ENCODE measurements at places on chromosomes 11 and 22.

DNA sequence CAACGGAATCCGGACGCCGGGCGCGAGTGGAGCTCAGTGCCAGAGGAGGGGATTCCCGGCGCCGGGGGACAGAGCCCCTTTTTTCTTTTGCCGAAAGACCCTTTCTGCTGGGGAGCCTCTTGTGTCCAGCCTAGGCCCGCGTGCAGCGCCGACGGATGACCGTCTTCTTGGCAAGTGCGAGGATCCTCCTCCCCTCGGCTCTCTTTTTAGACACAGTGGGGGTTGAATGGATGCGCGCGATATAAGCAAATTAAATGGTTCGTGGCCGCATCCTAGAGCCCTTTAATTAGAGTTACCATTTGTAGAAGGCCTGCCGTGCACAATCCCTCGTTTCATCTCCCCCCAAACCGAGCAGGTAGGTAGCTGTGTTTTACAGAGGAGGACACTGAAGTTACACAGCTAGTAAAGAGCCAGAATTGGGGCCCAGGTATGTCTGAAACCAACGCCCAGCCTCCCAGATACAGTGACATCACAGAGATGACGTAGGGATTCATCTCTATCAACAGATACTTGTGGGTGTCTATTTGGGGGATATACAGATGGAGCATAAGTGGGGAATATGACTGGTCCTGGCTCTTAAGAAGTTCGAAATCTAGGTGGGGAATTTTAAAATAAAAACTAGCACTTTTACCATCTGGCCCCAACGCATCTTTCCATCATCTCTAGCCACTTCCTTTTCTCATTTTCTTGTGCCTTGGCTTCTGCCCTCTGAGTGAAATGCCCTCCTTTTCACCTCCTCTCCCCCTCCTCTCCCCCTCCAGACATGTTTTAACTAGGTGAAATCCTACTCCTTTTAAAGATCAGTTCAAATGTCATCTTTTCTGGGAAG lies 875 bp downstream of the TCP11L1 start:
- no peak for DNase-seq

DNA sequence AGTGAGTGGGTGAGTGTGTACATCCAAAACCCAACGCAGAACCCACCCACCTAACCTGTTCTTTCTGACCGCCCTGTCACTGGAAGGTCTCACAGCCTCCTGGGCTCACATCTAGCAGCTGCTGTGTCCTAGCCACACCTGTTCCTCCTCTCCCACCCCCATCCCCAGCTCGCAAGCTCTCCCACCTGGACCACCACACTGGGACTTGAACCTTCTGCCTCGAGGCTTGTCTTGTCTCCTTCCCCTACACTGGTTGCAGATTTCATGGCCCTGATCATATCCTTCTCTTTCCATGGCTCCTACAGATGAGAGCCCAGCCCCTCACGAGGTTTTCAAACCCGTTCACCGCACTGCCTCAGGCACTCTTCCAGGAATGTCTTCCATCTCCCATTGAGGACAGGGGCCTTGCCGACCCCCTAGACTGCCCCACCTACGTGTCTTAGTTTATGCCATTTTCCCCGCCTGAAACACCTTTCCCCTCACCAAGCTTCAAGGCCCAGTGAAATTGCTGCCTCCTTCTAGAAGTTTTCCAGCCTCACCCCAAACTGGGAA lies 6.7 kb downstream of the IFITM10 start:
- DNase-seq = no peak

DNA sequence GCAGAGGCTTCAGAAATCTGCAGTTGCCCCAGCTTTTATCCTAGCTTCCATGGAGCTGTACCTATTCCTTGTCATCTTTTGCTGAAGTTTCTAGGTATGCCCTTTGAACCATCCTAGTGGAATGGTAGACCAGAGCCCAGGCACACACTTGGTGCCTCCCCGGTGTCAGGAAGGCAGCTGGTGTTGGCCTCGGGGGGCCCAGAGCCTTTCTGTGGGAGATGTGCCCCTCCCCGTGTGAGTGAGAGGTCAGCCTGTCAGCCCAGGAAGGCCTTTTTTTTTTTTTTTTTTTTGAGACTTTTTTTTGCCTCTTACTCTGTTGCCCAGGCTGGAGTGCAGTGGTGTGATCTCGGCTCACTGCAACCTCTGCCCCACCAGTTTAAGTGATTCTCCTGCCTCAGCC lies 58.4 kb downstream of the MED15 start:
- no peak for DNase-seq

DNA sequence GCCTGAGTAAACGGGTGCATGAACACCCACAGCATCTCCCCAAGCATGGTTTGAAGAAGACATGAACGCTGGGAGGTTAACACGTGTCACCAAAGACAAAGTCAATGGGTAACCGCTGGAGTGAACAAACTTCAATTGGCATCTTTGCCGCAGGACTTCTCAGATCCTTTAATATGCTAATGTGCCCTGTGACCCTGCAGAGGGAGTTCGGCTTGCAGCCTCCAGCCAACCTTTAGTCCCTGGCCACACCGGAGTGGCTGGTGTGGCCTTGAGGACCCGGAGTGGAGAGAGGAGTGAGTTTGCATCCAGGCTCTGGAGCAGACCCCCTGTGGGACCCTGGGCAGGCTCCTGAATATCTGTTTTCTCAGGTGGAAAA lies 57.0 kb downstream of the FLRT1 start:
- no peak for DNase-seq

DNA sequence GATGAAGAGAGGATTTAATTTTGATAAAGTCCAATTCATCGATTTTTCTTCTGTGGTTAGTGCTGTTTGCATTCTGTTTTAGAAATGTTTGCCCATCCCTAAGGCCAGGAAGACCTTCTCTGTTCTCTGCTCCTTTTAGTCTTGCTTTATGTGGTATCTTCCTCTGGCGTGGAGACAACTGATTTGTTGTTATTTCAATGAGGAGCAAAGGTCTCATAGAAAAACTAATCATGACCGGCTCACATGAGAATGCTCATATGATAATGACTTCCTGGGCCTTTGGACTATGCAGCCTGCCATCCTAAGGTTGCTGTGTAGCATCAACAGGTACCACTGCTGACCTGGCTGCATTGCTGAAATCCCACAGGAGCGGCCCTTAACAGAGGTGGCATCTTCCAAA lies 19.8 kb downstream of the SCGB1A1 start:
- DNase-seq = no peak

- DNase-seq = no peak
Observed at GRCh38 chr11:59267196-59267595, 54.5 kb upstream of the MPEG1 start.

- DNase-seq = no peak
Observed at GRCh38 chr11:76644591-76644990, 26.0 kb downstream of the LRRC32 start.

GRCh38 chr22:36910461-36910860 lies 3.0 kb upstream of the CSF2RB start:
- DNase-seq = no peak

- no peak for DNase-seq
Observed at GRCh38 chr11:124479561-124479960, 34.1 kb upstream of the OR8B8 start.

DNA sequence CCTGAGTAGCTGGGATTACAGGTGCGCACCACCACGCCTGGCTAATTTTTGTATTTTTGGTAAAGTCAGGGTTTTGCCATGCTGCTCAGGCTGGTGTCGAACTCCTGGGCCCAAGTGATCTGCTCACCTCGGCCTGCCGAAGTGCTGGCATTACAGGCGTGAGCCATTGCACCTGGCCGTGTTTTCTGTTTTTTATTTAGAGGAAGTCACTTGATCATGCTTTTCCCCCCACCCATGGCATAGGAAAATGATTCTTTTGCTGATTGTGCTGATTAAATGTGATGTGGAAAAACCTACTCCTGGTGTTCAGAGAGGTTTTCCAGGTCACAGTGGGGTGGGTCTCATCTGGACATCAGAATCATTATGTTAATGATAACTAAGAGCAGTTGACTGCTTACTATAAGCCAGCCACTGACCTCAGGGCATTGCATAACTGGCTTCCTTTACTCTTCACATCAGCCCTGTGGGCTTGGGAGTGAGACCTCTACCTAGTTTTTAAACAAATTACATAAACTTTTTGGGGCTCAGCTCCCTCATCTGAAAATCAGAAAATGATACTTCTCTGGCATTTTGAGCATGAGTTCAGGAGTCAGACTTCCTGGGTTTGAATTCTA lies 71.0 kb downstream of the PTPRJ start:
- no peak for DNase-seq

Data from amniotic stem cell (primary cell).